ENCODE measurements at places on chromosomes 5 and 9. TPM values are rescaled to one million over a fixed set of nuclear protein-coding genes. Genes with fewer than 3 reads are reported as not detected.

- DNase-seq = peak; percentile 33
These were observed 244.6 kb downstream of the KIF4B start for GRCh38 chr5:155258161-155258560.

- no peak for DNase-seq
These were observed 53.0 kb upstream of the RUSC2 start for GRCh38 chr9:35436933-35437332.

- DNase-seq = peak; percentile 86
These were observed 13.6 kb downstream of the ARHGAP26 start for GRCh38 chr5:142783601-142784341.

DNA sequence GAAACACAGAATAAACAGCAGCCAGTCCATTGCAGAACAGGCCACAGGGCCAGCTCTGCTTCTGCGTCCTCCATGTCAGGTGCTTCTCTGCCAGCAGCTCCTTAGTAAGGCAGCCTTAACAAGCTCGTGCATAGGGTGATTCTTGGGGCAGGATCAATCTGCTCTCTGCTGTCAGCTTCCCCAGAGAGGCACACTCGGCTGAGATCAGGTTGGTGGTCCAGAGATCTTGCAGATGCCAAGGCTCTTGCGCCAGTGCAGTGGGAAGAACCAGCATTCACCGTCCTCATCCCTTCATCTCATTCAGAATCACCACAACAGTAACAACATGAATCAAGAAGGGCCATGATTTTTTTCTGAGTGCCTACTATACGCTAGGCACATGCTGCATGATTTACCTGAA lies 49.0 kb upstream of the ALDH1B1 start:
- no peak for DNase-seq

DNA sequence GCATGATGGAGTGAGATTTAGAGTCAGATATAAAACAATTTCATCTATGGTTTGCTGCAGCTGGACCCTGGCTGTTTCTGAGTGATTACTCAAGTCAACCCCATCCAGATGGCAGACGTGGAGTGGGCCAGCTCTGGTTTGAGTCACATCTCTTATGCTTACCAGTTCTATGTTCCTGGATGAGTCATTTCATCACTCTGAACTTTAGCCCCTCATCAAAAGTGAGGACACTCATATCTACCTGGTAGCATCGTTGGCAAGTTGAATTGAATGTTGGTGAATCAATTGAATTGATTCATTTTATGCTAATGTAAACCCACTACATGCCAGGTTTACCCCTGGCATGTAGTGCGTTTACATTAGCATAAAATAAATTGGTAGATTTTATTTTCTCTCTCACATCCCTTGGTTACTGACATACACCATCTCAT lies 176.4 kb downstream of the FGF18 start:
- no peak for DNase-seq

DNA sequence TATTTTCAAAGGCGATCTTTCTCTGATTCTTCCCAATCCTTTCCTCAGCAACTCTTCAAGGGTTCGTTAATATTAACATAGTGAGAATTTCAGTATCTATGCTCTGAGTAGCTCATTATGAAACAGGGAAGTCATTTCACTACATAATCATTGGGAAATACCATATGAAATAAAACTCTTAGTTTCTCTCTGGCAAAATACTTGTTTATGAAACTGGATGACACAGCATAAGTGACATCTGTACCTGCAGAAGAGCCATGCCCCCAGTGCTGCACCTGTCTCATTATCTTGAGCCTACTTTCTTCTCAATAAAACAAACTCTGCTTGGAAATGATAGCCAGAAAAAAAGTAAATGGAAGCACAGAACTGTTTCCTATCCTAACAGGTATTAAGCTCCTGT lies 33.8 kb upstream of the OTULIN start:
- no peak for DNase-seq

DNA sequence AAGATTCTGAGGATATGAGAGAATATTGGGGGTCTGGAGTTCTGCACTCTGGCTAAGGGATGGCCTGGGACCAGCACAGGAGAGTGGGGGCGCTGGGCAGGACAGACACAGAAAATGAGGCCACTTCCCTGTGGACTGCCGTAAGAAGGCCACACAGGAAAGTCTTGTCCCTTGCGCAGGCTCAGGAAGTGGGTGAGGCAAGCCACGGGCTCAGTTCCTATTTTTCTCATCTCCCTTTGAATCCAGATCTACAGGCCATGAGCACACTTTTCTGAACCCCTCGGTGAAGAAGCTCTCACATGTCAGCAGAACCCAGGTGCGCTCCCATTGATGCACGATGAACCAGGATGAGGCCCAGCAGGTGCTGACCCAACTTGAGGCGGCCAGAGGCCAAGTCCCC lies 207.4 kb downstream of the AGTPBP1 start:
- DNase-seq = no peak

PCDHGA6 gene
- 3.2 TPM for polyA plus RNA-seq

PCDHA12 gene
- not detected for polyA plus RNA-seq

SCGB3A1 gene
- 0.91 TPM for polyA plus RNA-seq

IFNB1 gene
- not detected for polyA plus RNA-seq

ERP44 gene
- polyA plus RNA-seq = 21.0 TPM
